Ovary (tissue), 10 donors: ENCODE measurements at places on chromosomes 3 and 15.

DNA sequence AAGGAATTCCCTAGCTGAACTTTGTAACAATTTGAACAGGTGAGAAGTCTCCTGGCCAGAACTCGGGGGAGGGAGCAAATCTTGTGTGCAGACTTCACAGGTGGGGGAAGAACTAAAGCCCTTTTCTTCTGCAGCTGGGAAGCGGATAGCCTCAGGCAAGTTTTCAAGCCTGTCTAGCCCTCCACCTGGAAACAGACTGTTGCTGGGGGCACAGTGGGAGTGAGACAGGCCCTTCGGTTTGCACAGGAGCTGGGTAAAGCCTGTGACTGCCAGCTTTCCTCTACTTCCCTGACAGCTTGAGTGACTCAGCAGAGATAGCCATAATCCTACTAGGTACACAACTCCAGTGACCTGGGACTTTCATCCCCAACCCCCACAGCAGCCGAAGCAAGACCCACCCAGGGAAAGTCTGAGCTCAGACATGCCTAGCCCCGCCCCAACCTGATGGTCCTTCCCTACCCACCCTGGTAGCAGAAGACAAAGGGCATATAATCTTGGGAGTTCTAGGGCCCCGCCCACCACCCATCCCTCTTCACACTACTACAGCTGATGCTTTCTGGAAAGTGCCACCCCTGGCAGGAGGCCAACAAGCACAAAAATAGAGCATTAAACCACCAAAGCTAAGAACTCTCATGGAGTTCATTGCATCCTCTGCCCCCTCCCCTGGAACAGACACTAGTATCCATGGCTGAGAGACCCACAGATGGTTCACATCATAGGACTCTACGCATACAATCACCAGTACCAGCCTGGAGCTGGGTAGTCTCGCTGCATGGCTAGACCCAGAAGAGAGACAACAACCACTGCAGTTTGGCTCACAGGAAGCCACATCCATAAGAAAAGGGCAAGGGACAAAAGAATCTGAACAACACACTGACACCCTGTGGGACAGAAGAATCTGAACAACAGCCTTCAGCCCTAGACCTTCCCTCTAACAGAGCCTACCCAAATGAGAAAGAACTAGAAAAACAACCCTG is 479.0 kb downstream of the RAP2B start:
- no peak for DNase-seq

GRCh38 chr3:186514296-186515002 is 29.7 kb downstream of the CRYGS start:
- no peak for DNase-seq

DNA sequence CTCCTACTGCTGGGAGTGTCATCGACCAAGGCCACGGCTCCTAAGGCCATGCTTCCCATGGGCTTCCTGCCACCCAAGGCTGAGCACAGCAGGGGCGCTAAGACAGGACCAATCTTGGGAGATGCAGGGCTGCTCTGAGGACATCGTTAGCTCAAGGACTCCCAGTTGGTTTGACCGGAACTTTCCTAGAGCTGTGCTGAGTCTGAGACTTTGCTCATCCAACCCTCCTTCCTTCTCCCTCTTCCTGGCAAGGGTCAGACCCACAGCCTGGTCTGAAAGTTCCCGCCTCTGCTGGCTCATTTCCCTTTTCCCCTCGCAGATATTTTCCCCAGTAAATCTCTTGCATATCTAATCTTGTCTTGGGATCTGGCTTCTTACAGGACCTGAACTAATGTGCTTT is 57.2 kb downstream of the EPHB3 start:
- DNase-seq = no peak

DNA sequence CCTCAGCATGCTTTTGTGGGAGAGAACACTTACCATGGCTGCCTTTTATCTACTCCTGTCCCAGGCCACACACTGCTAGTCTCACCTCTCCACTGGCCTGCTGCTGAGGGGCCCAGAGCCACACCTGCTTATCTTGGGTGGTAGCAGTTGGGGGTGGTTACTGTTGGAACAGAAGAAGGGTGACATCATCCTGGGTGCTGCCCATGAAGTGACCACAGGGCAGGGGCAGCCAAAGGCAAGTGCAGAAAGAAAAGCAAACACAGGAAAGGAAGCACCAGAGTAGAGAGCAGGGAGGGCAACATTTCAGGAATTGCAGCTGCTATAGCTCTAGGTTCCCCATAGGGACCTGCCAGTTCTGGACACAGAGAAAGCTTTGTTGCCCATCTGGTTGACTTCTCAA is 345.2 kb downstream of the VPS13C start:
- DNase-seq = no peak

- no peak for DNase-seq
Measured at GRCh38 chr15:42890161-42890913, 30.2 kb downstream of the TTBK2 start.

- DNase-seq = no peak
Measured at GRCh38 chr3:13292375-13292774, 127.7 kb downstream of the NUP210 start.

DNA sequence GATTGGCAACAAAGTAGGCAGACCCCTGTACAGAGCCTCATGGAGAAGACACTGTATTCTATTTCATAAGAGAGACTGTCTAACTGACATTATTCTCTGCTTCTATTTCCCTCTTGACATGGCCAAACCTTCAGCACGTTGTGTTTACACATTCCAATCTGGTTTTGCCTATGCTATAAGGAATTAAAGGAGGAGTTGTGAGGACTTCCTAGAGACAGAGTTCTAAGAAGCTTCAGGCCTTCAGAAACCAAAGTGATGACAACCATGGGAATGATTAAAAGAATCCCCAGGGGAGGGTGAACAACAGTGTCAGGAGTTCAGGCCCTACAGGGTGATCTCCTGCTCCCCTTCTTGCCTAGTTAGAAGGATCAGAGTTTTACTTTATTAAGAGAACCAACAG is 44.9 kb upstream of the CAPN7 start:
- DNase-seq = no peak

DNA sequence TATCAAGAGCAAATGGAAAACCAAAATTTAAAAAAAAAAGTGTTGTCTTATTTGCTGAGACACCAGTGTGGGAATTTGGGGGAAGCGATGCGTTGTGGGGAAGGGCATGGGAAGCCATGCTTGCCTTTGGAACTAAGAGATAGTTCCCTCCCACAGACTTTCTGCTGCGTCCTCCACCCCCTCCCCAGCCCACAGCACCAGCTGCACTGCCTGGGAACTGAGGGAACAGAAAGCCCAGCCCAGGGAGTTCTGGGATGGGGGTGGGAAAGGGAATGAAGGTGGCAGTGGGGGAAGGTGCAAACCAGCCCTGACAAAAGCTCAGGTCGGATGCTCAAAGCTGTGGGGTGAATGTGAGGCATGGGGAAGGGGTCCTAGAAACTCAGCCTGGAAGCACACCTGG is 8.1 kb upstream of the NTRK3 start:
- DNase-seq = no peak

GRCh38 chr3:71149959-71150954 is 433.3 kb downstream of the FOXP1 start:
- DNase-seq = no peak

GRCh38 chr3:58361866-58362265 is 29.2 kb downstream of the PXK start:
- no peak for DNase-seq

GRCh38 chr3:46930166-46930944 is 46.2 kb downstream of the CCDC12 start:
- DNase-seq = peak; percentile 31

DNA sequence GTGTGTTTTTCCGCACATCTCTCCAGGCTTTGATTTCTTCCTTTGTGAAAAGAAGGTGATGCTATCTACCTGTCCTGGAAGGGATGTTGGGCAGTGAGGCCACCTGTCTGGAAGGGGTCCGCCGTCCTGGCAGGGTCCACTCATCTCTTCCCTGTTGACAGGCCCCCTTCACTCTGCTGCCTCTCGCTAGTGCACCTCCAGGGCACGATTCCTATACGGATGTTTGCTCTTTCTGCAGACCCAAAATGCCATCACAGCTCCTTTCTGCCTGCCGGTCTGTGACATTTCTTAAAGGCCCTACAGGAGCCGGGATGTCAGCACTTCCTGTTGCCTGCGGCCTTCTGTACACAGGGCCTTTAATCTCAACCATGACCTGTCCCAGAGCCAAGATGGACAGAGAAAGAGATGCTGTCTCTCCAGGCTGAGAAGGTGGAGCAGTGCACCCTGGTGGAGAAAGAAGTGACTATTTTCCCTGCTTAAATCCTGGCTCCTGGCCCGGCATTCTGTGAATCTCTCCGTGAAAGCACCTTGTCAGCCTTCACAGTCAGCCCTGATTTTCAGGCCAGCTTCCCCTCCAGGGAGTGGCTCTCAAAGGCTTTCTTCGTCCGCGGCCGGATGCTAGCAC is 7.4 kb downstream of the FAM3D start:
- no peak for DNase-seq

- no peak for DNase-seq
Measured at GRCh38 chr15:68425428-68426060, 6.4 kb downstream of the ITGA11 start.

DNA sequence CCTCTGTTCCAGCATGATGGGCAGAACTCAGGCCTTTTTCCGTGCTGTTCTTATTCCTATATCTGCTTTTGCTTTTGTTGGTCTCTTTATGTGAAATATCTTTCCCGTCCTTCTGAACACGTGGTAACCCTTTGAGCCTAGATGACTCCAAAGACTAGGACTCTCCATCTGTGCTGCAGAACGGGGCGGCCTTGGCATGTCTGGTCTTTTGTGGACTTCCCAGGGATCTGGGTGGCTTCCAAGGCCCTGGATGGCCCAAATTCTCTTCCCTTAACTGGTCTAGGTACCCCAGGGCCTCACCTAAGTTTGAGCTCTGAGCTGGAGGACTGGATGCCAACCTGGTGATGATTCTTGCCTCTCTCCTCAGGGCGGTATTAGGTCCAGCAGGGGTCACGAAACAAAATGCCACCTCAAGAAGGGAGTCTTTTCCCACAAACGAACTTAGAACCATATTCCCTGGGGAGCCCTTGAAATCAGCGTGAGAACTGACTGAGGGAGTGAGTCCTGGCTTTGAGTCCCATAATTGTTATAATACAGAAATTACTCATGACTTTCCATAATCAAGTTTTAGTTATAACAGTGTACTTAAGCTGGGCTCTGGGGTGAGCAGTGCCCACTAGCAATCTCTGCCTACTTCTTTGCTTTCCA is 13.8 kb downstream of the TLNRD1 start:
- DNase-seq = no peak

DNA sequence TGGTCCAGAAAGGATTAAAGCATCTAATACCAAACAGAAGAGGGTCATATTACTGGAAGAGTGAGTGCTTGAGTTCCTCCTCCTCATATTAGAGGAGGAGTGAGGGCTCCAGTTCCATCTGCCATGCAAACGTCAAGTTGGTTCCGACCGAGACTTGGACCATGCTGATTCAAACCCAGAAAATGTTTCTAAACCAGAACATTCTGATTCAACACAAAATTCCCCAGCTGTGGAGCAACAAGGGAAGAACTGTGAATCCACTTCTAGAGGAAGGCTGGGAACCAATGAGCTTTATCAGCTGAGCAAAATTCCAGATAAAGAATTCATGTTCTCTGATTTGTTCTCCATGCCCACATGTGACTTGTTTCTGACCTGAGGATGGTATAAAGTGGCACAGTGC is 135.6 kb upstream of the WNT5A start:
- no peak for DNase-seq

GRCh38 chr15:22944651-22945050 is 35.5 kb downstream of the CYFIP1 start:
- DNase-seq = no peak

- no peak for DNase-seq
Measured at GRCh38 chr15:63663906-63664305, 66.7 kb downstream of the FBXL22 start.

DNA sequence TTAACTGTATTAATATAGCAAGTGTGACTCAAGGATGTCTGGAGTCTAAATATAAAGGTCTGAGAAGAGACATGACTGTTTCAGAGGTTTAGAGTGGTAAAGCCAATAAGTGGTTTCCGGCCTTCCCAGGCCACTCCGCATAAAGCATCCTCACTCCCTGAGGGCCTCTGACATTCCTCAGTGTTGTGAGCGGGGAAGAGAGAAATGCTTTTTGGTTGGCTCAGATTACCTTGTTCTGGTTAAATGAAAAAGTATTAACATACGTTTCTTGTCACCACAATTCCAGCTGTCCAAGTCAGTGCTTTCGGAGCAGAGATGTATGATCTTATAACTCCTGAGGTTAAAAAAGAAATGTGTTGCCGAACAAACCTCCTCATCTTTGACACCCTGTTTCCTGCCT is 103.8 kb downstream of the RBMS3 start:
- no peak for DNase-seq

- DNase-seq = no peak
Measured at GRCh38 chr15:85752491-85752961, 42.2 kb downstream of the KLHL25 start.

- no peak for DNase-seq
Measured at GRCh38 chr3:161149529-161149928, 44.4 kb upstream of the B3GALNT1 start.

GRCh38 chr3:184230603-184231528 is 1.5 kb downstream of the VWA5B2 start:
- DNase-seq = no peak

GRCh38 chr3:134258761-134259347 is 8.2 kb upstream of the RYK start:
- DNase-seq = no peak

GRCh38 chr15:80249973-80250372 is 2.0 kb downstream of the CTXND1 start:
- DNase-seq = no peak

DNA sequence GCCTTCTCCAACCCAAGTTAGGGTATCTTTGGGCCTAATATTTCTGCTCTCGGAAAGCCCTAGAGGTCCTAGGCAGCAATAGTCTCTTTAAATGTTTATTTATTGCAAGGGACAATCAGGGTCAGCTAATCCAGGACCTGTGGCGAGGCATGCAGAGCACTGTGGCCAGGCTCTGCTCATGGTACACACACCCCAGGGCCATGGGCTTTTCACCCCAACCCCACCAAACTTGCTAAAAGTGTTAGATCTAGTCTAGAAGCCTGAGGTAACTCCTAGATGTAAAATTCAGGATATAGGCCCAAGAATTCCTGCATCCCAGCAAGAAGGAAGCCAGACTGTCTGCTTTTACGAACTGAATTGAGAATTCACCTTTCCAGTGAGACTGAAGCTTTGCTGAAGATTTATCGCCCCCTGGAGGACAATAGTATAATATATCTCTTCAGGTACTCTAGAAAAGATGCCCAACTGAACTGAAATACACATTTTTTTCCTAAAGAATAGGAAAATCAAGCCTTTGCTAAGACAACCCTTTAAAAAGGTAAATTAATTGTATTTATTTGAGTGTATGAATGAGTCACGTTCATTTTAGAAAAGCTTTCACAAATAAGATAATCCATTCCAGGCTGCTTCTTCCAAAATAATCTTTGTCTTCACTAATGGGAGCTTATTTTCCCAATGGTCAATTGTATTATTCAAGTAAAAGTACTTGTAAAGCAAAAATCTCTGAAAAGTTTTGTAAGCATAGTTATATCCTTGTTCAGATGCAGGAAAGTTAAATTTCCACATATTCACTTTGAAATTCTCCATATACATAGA is 89.8 kb downstream of the LRRC3B start:
- no peak for DNase-seq

GRCh38 chr3:104564045-104564643 is 802.6 kb upstream of the ALCAM start:
- DNase-seq = peak; percentile 22
